ENCODE measurements at places on chromosomes 6 and 20.

DNA sequence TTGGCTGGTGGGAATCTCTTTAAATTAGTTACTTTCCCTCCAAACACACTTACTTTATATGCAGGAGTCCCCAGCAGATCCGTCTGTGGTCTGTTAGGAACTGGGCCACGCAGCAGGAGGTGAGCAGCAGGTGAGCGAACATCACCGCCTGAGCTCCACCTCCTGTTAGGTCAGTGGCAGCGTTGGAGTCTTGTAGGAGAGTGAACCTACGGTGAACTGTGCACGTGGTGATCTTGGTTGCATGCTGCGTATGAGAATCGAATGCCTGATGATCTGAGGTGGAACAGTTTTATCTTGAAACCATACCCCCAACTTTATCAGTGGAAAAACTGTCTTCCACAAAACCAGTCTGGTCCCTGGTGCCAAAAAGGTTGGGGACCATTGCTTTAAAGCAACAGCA, 5.0 kb downstream of the SERPINB6 start:
- DNase-seq: no peak

DNA sequence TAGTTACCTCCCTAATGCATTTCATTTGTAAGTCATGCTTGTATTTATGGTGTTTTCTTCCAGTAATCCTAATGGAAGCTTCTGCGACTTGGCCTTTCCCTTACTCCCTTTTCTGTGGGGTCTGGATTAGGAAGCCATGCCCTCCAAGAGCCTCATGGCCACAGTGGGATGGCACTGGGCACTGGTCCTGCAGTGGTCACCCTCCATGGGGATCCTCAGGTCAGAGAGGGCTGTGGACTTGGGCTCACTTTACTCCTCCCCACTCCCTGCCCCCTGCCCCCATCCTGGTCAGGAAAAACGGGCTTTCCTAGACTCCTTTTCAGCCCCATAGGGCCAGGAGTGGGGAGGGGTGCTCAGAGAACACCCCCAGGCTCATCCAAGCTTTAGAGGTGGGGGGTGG, 49.9 kb downstream of the EBF4 start:
- DNase-seq: no peak

DNA sequence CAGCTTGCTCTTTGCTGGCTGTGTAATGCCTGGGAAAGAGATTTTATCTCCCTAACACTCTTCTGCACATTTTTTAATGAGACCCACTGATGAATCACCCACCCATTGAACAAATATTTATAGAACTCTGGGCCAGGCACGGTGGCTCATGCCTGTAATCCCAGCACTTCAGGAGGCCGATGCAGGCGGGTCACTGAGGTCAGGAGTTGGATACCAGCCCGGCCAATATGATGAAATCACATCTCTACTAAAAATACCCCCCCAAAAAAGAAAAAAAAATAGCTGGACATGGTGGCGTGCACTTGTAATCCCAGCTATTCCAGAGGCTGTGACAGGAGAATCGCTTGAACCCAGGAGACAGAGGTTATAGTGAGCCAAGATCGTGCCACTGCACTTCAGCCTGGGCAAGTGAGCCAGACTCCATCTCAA, 82.1 kb upstream of the SIRPA start:
- peak; percentile 92 for DNase-seq

GRCh38 chr6:62640749-62641148, 354.7 kb upstream of the KHDRBS2 start:
- DNase-seq: no peak

DNA sequence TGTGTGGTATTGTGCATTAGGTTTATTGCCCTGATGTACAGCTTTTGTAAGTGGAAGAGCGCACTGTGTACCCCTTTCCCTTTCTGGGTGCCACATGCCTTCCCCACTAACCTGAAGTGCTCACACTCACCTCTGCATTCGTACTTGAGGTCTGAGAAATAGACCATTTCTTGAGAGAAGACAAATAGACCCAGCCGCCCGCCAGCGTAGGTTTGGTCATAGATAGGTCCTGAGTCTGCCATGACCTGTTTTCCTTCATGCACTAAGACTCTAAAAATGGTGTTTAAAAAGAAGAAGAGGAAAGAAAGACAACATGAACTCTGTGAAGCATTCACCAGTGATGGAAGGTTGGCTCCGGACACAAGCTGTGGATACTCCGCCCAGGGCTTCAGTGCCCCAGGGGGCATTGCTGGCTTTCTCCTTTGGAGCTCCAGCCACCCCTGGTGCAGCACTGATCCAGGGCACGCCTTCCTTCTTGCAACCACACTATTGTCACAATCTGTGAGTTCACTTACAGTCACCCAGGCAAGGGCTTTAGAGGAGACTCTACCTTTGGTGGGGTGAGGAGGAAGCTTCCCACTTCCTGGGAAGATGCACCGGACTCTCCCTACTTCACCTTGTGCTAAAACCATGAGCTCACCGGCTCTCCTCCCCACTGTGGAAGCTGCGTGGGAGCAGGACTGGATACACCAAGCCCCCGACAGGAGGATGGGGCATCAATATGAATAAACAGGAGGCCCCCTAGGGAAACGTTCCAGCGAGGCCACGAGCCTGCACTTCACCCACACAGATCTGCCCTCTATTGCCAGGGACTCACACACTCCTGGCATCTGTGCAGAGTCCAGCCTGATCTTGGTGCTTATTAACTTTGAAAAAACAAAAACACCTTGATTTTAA, 33.3 kb downstream of the THBS2 start:
- no peak for DNase-seq

- no peak for DNase-seq
Observed at GRCh38 chr6:30849903-30850651, 34.2 kb upstream of the DDR1 start.

GRCh38 chr6:132933090-132933489, 118.7 kb downstream of the RPS12 start:
- DNase-seq: peak; percentile 5

- no peak for DNase-seq
Observed at GRCh38 chr20:62617711-62618483, 24.4 kb upstream of the SLCO4A1 start.

DNA sequence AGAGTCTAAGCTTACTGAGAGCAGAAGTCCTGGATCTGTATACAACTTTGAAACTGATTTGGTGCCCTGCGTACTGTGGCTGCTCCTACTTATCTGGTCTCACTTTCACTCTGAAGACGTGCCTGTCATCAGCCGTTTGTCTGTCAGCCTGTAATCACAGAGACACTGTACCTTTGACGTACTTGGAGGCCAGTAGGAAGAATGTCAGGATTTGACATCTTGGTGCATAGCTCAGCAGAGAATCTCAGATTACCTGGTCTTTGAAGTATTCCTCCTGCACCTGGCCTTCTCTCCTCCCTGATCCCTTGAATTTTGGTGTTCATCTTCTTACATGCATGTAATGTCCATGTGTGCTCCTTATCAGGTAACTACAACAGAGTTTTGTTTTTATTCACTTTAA, 37.7 kb downstream of the DSE start:
- no peak for DNase-seq

GRCh38 chr6:116012471-116012949, 48.2 kb downstream of the FRK start:
- no peak for DNase-seq

- DNase-seq: no peak
Observed at GRCh38 chr6:2802521-2803060, 37.4 kb downstream of the WRNIP1 start.

- no peak for DNase-seq
Observed at GRCh38 chr20:61705386-61706258, 360.1 kb downstream of the TAF4 start.

DNA sequence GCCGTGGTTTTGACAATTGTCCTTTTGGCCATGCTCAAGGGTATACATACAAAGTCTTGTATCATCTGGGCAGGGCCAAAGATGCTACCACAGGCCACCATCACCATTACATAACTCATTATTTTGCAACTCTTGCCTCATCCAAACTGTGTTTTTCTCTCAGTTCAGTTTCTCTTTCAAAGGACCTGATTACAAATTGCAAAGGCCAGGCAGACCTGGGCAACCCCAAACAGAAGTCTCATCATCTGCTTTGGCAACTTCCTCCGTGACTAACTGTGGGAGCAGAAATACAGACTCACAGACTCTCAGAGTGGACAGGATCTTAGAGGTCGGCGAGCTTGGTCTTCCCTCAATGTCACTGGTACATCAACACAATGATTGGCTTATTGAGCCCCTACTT, 117.8 kb upstream of the NEDD9 start:
- DNase-seq: no peak

GRCh38 chr6:31228476-31228875, 43.4 kb downstream of the HLA-C start:
- DNase-seq: no peak
